ENCODE measurements at places on chromosomes 5 and 9.

DNA sequence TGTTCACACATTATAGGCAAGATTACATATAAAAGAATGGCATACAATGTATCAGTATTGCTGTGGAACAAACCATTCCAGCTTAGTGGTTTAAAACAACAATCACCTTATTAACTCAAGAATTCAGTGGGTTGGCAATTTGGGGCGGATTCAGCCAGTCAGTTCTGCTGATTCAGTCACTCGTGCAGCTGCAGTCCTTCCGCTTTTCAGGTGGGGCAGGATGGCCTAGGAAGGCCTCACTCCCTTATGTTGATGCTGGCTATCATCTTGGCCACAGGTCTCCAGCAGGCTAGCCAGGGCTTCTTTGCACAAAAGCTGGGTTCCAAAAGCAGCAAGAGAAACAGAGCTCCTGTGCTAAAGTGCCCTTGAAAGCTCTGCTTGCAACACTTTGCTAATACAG, 150.6 kb downstream of the MCTP1 start:
- DNase-seq, result no peak

DNA sequence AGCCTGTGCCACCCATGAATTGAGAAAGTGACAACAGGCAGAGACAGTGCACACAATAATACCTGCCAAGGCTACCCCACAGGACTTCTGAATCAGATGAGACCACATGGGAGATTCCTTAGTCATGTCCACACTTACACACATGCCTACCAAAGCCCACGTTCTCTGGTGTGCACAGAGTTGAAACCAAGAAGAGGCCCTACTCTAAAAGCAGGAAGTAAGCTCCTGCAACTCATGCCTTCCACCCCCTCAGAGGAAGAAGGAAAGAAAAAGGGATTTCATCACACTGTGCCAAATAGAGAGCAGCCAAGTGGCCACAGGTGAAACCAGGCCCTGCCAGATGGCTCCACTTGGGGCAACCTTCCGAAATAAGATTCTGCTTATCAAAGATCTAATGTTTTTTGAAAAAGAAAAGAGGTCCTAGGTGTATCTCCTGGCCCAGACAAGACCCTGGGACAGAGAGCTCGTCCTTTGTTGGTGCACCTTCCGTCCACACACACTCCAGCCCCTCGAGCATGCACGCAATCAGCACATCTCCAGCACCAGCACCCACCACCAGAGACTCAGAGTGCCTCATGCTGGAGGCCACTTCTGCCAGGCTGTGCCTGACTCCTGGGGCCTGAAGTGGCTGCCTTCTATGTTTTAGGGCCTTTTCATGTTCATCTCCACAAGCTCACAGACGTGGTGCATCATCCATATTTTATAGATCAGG, 114.6 kb upstream of the SPOCK1 start:
- no peak for DNase-seq

DNA sequence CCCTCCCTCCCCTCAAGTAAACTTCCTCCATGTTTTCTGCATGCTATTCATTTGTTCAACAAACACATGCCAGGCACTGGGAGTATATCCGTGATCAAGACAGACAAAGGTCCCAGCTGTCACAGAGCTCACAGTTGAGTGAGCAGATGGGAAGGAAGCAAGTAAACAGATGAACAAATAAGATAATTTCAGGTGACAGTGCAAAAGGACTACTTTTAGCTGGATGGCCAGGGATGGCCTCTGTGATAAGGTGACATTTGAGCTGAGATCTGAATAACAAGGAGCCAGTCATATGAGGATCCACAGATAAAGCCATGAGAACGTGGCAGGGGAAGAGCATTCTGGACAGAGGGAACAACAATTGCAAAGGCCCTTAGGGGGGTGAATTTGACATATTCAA, 121.7 kb upstream of the RAD23B start:
- no peak for DNase-seq

DNA sequence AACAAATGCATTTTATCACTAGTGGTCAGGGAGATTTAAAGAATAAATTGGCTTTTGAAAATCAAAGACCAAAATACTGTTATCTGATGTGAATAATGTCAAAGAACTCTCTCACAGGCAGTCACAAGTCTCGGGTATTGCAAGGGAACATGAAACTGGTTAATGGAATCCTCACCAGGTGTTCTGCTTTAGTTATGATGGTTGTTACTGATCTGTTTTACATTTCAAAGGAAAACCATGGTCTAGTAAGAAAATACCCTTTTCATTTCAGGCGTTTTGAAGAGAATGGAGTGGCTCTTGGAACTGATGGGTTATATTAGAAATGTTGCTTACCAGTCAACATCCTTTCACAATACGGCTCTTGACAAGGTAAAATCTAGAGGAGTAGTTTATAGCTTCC, 43.4 kb downstream of the HACD4 start:
- DNase-seq, result no peak

DNA sequence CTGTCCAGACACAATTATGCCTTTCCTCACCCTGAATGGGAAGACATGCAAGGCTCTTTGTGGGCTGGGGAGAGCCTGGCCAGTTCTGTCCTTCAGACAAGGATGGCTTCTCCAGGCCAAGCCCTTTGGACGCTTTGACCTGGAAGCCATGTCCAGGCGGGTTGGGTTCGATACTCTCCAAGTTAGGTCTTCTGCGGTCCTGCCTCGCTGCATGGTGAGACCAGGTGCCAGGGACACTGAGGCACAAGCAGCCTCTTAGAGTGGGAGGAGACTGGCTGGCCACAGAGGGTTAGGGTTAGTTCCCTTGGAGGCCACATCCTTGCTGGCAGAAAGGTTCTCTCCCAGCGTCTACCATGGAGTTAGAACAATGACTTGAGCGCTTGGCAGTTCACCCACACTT, 67.6 kb downstream of the SHB start:
- no peak for DNase-seq
